ENCODE measurements at places on chromosomes 7 and 10. TPM values are rescaled to one million over a fixed set of nuclear protein-coding genes. Genes with fewer than 3 reads are reported as not detected.

The ARMH3 gene
- 16.1 TPM for total RNA-seq

The LBX1 gene
- not detected for total RNA-seq

The COPS6 gene
- 98.2 TPM for total RNA-seq

The GHRHR gene
- total RNA-seq: not detected

The DPCD gene
- 14.4 TPM for total RNA-seq

The CCL26 gene
- 2.0 TPM for total RNA-seq

The PDZD7 gene
- total RNA-seq: 0.31 TPM

The ABCB4 gene
- not detected for total RNA-seq

The PMS2 gene
- total RNA-seq: 21.4 TPM

The GIMAP6 gene
- total RNA-seq: 30.2 TPM

The STEAP1 gene
- 0.50 TPM for total RNA-seq

The MYO3A gene
- not detected for total RNA-seq

The LIPF gene
- total RNA-seq: not detected

The SPDYE2 gene
- not detected for total RNA-seq

The AMPH gene
- total RNA-seq: not detected

The MRC1 gene
- total RNA-seq: not detected

The TACC2 gene
- not detected for total RNA-seq

The LIMK1 gene
- 16.4 TPM for total RNA-seq

The MRPL32 gene
- total RNA-seq: 59.3 TPM

The VSTM4 gene
- total RNA-seq: 0.10 TPM

The PTER gene
- total RNA-seq: 25.1 TPM

The NANOS1 gene
- 0.15 TPM for total RNA-seq

The NUTM2B gene
- total RNA-seq: 0.56 TPM

The DBNL gene
- total RNA-seq: 128 TPM

The MTPN gene
- 143 TPM for total RNA-seq

The TMEM72 gene
- not detected for total RNA-seq

The GIMAP1 gene
- total RNA-seq: 6.2 TPM

The RBM33 gene
- 57.7 TPM for total RNA-seq

The RAMP3 gene
- total RNA-seq: not detected

The TMEM225B gene
- 0.87 TPM for total RNA-seq

The EIF5AL1 gene
- 2.4 TPM for total RNA-seq

The CYP2C19 gene
- total RNA-seq: 0.53 TPM

The CCNY gene
- 36.2 TPM for total RNA-seq

The TAS2R3 gene
- 0.59 TPM for total RNA-seq

The TBX20 gene
- total RNA-seq: 0.15 TPM

The CTTNBP2 gene
- not detected for total RNA-seq

The FEZF1 gene
- total RNA-seq: not detected

The PKD2L1 gene
- total RNA-seq: not detected

The RBM17 gene
- 151 TPM for total RNA-seq

The NPY4R gene
- total RNA-seq: not detected

The SH2D4B gene
- 0.12 TPM for total RNA-seq

The STK17A gene
- total RNA-seq: 62.6 TPM

The MMD2 gene
- total RNA-seq: not detected

Measured in activated CD4-positive, alpha-beta memory T cell treated with anti-CD3 and anti-CD28 coated beads for 36 hours (primary cell).